ENCODE measurements at places on chromosomes 4 and X.

DNA sequence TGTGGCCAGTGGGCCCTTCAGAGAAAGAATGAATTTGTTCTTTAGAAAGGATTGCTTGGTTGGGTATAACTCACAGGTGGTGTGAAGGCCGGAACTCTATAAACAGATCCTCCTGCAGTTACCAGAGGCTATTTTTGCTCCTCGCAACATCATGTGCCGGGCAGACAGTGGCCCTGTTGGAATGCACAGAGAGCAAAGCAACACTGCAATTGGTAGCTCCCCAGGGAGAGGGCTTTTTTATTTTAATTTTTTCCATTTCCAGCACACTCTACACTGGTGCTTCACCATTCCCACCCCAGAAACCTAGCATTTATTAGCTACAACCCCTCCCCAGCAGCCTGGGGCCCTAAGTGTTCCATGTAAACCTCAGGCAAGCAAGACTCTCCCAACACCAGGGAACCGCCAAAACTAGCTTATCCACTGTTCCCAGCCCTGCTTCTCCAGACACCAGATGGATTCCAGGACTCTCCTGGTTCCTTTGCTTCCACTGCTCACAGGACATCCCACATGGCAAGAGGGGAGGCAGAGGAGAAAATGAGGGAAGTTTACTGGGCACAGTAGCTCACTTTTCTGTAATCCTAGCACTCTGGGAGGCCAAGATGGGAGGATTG lies 75.1 kb upstream of the TMEM164 start:
- no peak for DNase-seq

- no peak for DNase-seq
These were observed 24.8 kb downstream of the IQSEC2 start for GRCh38 chrX:53256446-53257041.

DNA sequence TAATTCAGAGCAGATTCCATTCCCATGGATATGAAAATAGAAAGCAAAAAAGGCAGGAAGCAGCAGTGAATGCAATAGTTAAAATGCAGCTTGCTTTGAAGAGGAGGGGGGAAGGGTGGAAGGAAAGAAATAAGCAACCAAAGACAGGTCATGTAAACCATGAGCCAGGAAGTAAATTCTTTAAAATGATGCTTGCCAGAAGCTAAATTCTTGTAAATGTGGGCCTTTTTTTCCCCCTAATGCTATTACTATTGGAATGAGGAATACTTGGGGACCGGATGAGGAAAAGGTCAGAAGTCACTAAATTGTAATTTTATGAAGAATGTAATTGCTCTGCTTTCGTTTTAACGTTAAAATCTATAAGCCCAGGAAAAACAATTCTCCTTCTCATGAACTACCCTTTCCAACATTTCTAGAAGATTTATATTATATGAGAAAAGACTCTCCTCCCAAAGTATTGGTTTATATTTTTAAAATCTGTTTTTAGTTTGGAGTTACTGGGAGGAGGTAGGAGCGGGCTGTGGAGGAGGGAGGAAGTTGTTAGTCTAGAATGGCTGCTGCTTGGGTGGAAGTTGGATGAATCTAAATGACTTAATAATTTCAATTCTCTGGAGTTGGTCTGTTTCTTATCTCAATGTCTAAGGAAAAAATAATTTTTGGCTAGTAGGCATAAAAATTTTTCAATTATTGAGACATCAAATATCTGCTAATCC lies 77.6 kb upstream of the PCDH18 start:
- DNase-seq: no peak

DNA sequence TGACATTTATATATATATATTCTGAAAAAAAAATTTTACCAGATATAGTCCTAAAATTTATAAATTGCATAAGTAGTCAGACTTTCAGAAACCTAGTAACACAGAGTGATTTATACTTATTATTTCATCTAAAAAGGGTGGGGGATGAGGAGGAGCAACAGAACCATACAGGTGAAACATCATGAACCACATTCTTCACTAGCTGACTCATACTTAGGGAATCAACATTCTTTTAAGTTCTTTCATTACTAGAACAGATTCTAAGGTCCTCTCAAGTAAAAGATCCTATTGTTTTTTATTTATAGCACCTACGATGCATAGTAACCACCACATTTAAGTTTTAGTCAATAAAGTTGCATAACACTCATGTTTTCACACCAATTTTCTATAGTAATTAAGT lies 166.1 kb downstream of the LRBA start:
- DNase-seq: no peak

DNA sequence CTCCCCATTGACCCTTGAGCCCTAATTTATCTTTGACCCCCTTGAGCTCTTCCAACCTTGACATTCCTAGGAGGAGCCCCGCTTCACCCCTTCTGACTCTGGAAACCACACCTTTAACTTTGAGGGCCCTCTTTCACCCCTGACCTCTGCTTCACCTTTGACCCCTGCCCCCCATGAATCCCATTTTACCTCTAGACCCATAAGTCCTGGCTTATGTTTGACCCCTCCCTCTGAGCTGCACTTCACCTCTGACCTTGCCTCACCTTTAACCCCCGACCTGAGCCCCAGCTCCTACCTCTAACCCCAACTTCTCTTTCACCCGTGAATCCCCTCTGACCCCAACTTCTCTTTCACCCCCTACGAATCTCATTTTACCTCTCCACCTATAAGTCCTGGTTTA lies 169.7 kb downstream of the THOC2 start:
- no peak for DNase-seq

- no peak for DNase-seq
These were observed 294.9 kb upstream of the BOD1L1 start for GRCh38 chr4:13922459-13922858.

- no peak for DNase-seq
These were observed 509.6 kb upstream of the CT83 start for GRCh38 chrX:116972362-116972761.

DNA sequence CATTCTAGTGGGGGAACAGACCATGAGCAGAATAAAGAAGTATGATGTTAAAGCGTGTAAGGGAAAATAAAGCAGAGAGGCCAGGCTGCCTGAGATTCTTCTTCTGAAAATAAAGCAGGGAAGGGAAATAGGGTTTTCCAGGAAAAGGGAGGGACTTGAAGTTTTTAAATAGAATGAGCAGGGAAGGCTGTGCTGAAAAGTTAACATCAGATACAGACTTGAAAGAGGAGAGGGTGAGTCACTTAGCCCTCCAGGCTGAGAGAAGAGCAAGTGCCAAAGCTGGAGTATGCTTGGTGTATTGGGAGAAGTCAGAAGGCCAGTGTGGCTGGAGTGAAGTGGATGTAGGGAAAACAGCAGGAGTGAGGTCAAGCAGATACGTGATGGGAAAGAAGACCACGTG lies 10.0 kb upstream of the PLK4 start:
- DNase-seq: no peak

DNA sequence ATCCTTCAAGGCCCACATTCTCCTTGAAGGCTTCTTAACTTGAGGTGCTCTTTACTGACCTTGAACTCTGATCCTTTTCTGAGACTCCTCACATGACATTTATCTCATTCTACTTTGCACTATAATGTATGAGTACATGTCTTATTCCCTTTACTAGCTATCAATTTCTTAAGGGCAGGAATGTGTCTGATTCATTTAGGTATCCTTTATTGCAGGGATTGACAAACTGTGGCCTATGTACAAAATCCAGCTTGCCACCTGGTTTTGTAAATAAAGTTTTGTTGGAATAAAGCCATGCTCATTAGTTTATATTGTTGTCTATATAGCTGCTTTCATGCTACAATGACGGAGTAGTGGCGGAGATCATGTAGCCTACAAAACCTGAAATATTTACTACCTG lies 36.7 kb downstream of the SLC4A4 start:
- DNase-seq: no peak

GRCh38 chr4:16508968-16509367 lies 282.7 kb upstream of the TAPT1 start:
- DNase-seq: no peak

GRCh38 chr4:165970703-165971420 lies 97.8 kb downstream of the TLL1 start:
- DNase-seq: no peak

DNA sequence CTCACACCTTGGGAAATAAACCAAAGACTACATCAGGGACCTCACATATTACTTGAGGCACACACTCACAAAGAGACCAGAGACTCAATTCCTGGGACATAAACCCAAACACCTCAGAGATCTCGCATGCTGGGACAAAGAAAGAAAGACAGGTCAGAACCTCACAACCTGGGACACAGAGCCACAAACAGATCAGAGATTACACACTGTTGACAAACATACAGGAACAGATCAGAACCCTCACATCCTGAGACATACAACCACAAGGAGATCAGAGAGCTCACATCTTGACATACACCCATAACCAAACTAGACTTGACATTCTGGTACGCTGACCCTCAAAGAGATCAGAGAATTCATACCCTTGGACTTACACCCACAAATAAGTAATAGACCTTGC lies 17.3 kb downstream of the SUV39H1 start:
- no peak for DNase-seq

- no peak for DNase-seq
These were observed 2.3 kb downstream of the P2RY4 start for GRCh38 chrX:70257423-70258288.

DNA sequence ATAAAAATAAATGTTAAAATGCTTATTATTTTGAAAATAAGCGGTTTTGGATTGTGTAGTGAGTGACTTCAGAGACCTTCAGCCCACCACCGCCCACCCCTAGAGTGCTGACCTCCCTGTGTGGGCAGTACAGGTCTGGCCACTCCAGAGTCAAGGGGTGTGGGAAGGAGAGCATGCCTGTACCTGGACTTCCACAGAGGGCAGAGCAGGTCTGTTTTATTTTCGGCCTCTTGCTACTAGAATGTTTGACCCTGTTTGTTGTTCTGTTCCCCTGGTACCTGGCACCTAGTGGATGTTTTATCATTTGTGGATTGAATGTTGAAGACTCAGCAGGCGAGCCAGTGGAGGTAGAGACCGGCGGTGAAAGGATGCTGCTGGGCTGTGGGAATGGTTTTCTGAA lies 14.3 kb downstream of the PIGG start:
- no peak for DNase-seq

DNA sequence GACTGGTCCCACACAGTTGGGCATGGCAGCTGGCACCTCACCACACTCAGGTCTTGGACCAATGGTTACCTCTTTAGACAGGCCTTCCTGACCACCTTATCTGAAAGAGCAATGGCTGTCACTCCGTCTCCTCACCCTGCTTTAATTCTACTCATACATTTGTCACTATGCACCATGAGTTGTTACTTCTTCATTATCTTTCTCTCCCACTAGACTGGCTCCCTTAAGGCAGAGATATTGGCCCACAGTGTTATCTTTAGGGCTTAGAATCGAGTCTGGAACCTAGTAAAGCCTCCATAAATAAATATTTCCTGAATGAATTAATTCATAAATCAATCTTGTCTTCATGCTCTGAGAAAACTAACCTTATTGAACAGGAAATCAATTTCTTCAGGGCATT lies 46.6 kb downstream of the DCHS2 start:
- no peak for DNase-seq

- DNase-seq: no peak
These were observed 38.7 kb upstream of the LPAR4 start for GRCh38 chrX:78708816-78709215.

GRCh38 chr4:74410272-74410671 lies 34.7 kb upstream of the AREG start:
- DNase-seq: no peak

DNA sequence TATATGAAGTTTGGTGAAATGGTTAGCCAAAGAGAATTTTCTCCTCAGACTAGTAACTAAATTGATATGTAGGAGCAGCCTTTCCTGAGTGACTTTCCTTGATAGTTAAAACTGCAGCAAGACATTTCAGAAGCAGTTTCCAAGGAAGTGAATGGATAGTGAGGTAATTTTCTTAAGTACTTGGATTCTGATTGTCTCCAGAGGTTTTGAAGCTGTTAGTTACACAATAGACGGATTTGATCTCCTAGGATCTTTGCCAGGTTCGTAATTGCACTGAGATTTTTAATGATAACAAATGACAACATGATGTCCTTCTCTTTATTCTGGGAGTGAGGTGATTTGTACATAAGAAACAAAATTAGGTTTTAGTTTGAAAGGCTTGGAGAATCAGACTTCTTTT lies 29.2 kb downstream of the PRRG1 start:
- DNase-seq: no peak

GRCh38 chr4:186688150-186688943 lies 35.3 kb downstream of the FAT1 start:
- DNase-seq: no peak

DNA sequence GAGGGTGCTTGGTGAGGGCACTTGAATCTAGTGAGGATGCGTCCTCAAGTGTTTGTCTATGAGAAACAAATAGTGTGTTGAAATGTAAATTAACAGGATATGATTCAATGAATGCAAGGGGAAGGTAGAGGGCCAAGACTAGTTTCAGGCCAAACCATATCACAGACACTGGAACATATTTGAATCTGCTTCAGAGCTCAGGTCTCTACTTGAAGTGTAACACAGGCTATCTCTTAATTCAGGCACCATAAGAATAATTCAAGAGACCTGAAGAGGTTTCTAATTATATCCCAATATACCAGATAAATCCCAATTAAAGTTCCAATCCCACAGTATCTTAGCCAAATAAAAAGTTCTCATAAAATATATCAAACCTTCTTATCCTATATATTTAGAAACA lies 146.5 kb upstream of the INTU start:
- DNase-seq: no peak

- no peak for DNase-seq
These were observed 6.6 kb downstream of the TMEM156 start for GRCh38 chr4:39025552-39026085.
